ENCODE measurements at places on chromosomes 2 and 18.

DNA sequence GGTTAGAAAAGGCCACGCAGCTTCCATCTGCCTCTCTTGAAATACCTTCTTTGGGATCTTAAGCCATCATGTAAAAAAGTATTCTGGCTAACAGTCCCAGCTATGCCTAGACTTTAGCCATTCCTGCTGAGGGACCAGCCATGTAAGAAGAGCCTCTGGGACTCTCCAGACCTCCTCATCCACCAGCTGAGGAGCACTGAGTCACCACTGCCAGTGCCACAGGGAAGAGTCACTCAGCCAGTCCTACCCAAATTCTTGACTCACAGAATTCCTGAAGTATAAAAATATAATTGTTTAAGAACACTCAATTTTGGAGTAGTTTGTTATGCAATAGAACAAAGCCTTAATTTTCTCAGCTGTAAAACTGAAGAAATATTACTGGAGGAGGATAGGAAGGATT, 436.7 kb downstream of the ZEB2 start:
- DNase-seq: no peak

- peak; percentile 65 for DNase-seq
Observed at GRCh38 chr18:35267161-35267651, 22.8 kb downstream of the ZSCAN30 start.

DNA sequence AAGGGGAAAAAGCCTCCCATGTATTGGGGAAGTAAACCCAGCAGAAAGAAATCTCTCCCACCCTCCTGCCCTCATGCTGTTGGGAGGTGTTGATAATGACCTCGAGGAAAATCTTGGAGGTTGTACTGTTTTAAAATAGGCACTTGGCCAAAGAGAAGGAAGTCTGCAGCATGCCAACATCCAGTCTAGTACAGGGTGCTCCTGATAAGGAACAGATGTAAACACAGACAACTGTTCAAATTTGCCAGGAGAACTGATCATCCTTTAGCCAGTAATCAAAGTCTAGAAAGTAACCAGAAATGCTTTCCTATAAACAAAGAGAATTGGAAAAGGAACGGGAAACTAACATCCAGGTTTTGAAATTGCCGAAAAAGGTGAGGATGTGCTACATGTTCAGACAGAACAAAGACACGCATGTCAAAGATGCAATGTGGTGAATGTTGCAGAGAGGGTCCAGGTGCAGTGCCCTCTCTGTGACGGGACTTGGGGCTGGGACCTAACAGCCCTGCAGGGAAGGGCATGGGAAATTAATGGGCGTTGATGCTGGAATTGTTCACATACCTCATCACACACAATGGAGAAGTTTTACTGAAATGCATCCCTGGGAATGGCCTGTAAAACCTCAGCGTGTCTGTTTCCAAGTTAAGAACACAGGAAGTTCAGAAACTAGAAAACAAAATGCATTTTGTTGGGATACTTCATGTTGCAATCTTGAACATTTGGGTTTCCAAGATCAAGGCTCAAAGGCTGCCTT, 125.7 kb upstream of the RND3 start:
- DNase-seq: no peak

GRCh38 chr2:218622606-218623365, 15.1 kb downstream of the PLCD4 start:
- DNase-seq: no peak

DNA sequence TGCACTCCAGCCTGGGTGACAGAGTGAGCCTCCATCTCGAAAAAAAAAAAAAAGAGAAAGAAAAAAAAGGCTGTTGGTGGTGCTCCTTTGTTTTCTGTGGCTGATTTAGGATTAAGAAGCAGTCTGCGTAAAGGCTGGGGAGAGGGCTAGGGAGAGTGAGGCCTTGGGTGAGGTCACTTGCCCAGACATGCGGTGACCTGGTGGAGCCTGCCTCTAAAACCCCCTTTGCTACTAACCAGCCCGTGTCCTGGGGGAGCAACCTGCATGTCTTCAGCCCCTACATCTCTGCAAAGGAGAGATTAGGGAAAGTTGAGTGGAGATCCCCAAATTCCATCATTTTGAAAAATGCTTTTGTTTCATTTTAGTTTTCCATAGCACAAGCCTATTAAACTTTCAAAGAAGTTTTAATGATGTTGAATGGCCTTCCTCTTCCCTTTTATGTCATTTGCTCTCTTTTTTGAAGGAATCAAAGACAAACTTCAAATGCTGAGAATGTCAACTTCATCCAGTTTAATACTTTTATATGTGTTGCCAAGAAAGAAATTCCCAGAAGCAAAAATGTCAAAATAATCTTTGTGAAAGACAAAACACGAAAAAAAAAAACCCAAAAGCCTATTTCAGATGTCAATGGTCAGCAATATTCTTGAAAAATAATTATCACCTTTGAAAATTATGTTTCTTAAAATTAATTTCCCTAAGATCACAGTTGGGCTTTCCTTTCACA, 38.9 kb upstream of the RALBP1 start:
- DNase-seq: no peak

DNA sequence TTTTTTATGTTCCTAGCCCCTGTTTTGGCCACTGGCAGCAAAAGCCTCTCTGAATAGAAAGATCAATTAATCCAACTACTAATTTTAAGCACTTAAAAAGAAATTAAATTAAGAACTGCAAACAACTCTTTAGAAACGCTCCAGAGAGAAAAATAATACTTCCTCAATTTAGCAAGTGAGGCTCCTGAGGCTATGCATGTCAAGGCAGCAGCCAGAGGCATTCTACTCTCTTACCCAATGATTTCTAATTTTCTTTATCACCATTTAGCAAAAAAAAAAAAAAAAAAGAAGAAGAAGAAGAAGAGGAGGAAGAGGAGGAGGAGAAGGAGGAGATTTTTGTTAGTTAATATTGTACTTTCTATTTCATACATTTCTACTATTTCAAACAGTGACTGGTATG, 68.5 kb downstream of the TMEM237 start:
- no peak for DNase-seq

DNA sequence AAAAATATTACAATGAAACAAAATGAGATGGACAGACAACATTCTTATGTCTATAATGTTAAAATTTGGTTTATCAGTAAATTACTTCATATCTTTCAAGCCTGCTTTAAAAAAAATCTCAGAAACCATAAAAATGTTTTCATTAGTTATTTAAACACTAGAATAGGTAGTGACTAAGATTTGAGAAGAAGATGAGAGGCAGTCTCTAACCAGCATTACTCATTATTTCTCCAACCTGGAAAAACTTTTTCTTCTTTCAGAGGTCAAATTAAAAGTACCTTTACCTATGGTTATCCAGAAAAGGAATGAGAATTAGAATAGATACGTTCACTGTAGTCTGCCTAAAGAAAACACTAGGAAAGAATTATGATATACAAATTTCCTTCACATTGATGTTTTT, 50.3 kb downstream of the IKZF2 start:
- no peak for DNase-seq

- no peak for DNase-seq
Observed at GRCh38 chr2:229173825-229174359, 97.2 kb downstream of the PID1 start.

DNA sequence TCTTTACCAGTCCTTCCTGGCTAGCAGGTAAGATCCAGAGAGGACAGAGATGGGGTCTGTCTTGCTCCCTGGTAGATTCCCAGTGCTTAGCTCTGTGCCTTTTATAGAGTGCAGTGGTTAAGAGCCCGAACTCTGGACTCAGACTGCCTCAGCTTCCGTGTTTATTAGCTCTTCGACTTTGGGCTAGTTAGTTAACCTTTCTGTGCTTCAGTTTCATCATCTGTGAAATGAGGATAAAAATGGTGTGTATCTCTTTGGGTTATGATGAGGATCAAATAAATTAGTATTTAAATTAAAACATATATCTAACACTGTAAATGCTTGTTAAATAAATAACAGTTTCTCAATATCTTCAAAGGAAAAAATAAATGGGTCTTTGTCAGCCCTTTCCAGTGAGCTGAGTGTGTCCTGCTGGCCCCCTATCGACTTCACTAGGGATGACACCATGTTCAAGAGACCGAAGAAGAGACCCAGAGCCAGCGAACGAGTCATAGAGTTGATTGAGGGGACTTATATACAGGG, 38.2 kb downstream of the CERS6 start:
- no peak for DNase-seq

GRCh38 chr2:159096901-159097300, 128.5 kb downstream of the TANC1 start:
- no peak for DNase-seq

- DNase-seq: no peak
Observed at GRCh38 chr2:170165129-170165528, 12.8 kb upstream of the MYO3B start.

GRCh38 chr2:170221317-170222288, 43.7 kb downstream of the MYO3B start:
- no peak for DNase-seq

- no peak for DNase-seq
Observed at GRCh38 chr2:21627938-21628337, 504.2 kb downstream of the TDRD15 start.

DNA sequence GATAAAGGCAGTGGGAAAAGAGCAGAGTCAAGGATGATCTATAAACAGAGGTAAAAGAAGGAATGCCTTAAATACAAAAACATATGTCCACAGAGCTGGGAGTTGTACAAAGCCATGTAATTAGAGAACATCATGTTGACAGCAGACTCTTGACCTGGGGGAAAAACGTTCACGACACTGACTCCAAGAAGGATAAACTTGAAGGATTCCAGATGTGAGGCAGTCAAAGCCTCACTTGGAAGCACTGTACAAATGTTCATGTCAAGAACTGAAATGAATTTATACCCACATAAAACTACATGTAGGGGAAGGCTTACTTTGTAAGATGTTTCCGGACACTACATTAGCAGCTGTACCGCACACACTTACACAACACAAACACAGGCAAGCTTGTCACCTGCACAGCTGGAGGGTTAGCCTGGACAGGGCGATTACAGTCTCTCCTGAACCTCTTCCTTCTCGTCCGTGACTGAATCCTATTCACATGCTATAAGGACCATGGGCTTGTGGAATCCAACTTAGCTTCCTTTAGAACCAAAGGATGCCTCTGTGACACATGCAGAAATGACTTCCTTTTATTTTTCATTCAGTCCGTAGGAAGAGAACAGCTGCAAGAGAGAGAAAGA, 88.6 kb downstream of the SH3YL1 start:
- DNase-seq: no peak

DNA sequence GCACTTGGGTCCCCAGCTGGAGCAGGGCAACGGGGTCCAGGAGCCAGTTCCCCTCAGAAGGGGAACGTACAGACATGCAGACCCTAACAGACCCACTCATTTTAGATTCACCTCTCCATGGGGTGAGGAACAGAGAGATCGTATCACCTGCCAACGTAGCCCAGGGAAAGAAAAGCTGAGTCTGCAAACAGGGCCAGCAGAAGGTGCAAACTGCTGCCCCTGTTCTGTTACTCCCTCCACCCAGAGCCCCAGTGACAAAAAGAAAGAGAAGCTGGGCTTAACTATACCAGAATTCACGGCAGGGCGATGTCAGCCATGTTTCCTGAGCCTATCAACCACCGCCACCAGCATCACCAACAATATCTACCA, 817 bp upstream of the HS1BP3 start:
- no peak for DNase-seq

GRCh38 chr18:69723434-69723833, 224.2 kb downstream of the CD226 start:
- no peak for DNase-seq

- DNase-seq: peak; percentile 39
Observed at GRCh38 chr18:76490670-76491472, 4.2 kb downstream of the ZNF516 start.

GRCh38 chr18:52781113-52781512, 441.1 kb downstream of the DCC start:
- DNase-seq: no peak

GRCh38 chr2:215917953-215918620, 95.3 kb downstream of the MREG start:
- DNase-seq: no peak

DNA sequence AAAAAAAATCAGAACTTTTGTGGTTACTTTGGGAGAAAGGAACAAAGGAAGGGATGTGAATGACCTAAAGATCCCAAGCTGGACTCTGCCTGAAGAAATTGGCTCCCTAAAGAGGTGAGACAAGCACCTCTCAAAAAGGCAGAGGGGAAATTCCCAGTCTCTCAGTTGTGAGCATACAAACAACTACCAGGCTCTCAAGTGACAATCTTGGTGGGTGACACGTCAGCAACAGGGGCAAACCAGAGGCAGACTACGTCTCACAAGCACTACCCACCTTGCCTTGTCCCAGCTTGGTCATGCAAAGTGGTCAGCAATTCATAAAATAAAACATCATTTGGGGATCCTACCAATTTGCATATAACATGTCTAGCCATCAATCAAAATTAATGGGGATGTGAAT, 24.3 kb upstream of the LRATD1 start:
- no peak for DNase-seq

GRCh38 chr2:170823088-170823897, 6.6 kb downstream of the GAD1 start:
- DNase-seq: no peak

DNA sequence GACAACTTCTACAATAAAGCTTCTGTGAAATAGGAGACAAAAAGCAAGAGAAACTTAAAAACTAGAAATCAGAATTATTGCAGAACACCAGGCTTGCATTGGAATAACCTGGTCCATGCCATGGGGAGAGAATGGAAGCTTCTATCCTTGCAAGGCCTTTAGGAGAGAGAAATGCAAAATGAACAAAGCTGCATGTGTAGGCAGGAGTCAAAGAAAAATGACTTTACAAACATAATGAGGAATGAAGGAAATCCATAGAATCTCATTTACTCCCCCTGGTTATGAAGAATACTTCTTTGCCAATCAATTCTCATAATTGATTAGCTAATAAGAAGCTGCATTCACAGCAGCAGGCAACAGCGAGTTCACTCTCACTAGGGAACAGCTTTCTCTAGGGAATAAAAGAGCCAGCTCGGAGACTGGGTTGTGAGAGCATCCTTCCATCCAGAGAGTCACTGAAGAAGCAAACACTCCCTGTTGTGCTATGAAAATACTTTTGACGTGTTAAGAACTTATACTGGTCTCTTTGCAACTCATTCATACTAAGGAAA, 235.9 kb upstream of the LRATD1 start:
- DNase-seq: no peak

- no peak for DNase-seq
Observed at GRCh38 chr2:182924306-182924705, 57.9 kb upstream of the FRZB start.

DNA sequence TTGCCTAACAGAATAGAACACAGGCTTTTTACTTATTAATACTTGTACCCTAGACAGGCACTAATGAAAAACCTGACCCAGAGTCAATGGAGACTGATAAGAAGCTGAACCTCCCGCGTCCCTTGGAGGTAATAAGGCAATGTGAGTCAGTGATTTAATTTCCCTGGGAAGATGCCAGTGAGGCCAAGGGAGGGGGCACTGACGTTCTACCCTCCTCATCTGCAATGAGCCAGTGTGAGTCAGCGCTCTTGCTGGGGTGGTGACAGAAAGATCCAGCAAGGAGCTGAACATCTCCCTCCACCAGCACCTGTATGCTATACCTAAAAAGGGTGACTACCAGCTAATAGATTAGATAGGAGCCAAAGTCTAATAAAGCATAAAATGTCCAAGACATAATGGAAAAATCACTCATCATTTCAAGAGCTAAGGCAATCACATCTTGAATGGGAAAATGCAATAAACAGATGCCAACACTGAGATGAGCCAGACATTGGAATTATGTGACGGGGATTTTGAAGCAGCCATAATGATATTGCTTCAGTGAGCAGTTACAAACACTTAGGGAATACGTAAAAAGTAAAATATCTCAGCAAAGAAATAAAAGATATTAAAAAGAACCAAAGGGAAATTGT, 116.9 kb downstream of the TPGS2 start:
- DNase-seq: no peak
